ENCODE measurements at places on chromosomes 12 and 14. TPM values are rescaled to one million over a fixed set of nuclear protein-coding genes. Genes with fewer than 3 reads are reported as not detected.
A peak's percentile ranks its signal among the peaks of the same experiment; 100 is the strongest.

The TSPAN8 gene
- not detected for total RNA-seq

- peak overlapping the region; percentile 75 for H3K27ac ChIP-seq
- peak overlapping the region; percentile 1 for H3K4me3 ChIP-seq
- DNase-seq: peak; percentile 45
- H3K36me3 ChIP-seq: no peaks in the 10 kb centered on the region
These were observed 14.4 kb upstream of the CD27 start for GRCh38 chr12:6430124-6430989.

- H3K4me3 ChIP-seq: no peak overlapping the region
- H3K27me3 ChIP-seq: no peaks in the 10 kb centered on the region
- H3K27ac ChIP-seq: peak overlapping the region; percentile 72
- DNase-seq: no peak
- peaks cover 17% of the 10 kb centered on the region for H3K4me1 ChIP-seq
- peaks cover 4% of the 10 kb centered on the region for H3K36me3 ChIP-seq
These were observed 8.5 kb downstream of the RACGAP1 start for GRCh38 chr12:50016501-50017475.

GRCh38 chr12:108734200-108734906, 3.0 kb upstream of the CORO1C start:
- no peaks in the 10 kb centered on the region for H3K27me3 ChIP-seq
- no peak for DNase-seq
- H3K27ac ChIP-seq: peak overlapping the region; percentile 71
- H3K4me1 ChIP-seq: peaks cover 12% of the 10 kb centered on the region
- H3K4me3 ChIP-seq: no peak overlapping the region

- H3K27me3 ChIP-seq: no peaks in the 10 kb centered on the region
- H3K27ac ChIP-seq: no peak overlapping the region
- no peak overlapping the region for H3K4me3 ChIP-seq
- no peak for DNase-seq
These were observed 27.0 kb downstream of the PAPLN start for GRCh38 chr14:73264080-73264884.

DNA sequence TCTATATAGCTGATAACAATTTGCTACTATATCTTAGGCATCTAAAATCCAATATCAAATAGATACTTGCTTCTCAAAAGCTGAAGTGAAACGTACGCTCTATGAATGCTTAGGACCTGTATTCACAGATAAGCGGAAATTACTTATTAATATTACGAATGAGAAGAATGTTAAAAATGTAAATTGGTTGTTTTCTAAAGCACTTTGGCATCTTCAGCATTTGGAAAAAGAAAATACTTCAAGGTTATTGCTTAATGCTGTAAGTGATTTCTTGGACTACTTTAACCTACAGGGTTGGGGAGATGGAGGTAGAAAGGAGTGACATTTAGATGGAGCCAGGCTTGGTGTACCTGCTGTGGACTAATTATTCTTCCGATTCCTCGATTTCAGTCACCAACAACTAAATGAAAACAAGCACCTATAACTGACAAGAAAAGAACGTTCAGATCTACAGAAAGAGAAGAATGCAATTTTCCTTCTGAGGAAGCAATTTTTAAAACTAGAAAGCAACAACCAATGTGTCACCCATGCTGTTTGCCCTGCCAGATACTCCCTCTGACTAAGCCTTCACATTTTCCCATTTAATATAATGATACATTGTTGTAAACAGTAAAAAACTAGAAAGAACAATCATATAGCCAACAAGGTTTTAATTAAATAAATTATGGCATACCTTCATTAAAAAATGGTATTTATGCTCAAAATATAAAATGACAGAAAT, 49.3 kb downstream of the SLC25A21 start:
- no peaks in the 10 kb centered on the region for H3K27me3 ChIP-seq
- H3K4me1 ChIP-seq: peaks cover 5% of the 10 kb centered on the region
- H3K4me3 ChIP-seq: no peak overlapping the region
- no peaks in the 10 kb centered on the region for H3K36me3 ChIP-seq
- peak overlapping the region; percentile 4 for H3K27ac ChIP-seq
